ENCODE measurements at places on chromosomes 6 and 20.
A peak's percentile ranks its signal among the peaks of the same experiment; 100 is the strongest.

DNA sequence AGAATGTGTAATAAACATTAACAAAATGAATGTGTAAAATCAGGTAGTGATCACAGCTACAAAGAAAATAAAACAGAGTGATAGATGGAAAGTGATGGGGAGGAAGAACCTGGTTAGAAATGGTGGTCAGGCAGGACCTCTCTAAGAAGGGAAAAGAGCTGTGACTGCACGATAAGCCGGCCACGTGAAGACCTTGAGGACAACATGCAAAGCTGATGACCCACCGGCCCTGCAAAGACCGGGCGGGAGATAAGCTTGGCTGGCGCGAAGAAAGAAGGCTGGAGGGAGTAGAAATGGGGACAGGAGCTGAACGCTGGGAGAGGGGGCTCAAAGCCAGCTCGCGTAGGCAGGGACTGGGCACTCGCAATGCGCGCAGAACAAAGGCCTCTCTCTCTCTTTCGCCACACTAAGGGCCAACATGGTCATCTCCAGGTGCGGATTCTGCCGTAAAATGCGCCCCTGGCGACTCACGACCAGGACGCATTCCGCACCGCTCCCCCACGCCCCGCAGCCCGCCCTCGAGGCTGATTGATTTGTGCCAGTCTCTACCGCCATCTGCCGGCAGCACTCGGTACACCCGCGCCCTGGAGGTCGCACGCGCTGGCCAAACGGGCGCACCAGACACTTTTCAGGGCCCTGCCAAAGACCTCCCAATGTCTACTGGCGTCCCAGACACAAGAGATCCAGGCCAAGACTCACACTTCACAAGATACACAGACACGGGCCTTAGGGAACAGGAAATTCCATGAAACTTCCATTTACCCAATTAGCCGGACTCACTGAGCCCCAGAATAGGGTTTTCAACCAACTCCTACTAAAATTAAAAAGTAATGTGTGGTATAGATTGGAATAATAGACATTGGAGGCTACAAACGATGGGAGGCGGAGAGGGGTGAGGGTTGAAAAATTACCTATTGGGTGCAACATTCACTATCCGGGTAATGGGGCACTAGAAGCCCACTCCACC is 9.4 kb downstream of the DEFB132 start:
- DNase-seq = peak; percentile 89

GRCh38 chr20:10710991-10711775 is 37.4 kb upstream of the JAG1 start:
- no peak for DNase-seq

GRCh38 chr6:52049252-52050050 is 38.0 kb downstream of the PKHD1 start:
- DNase-seq = peak; percentile 3

DNA sequence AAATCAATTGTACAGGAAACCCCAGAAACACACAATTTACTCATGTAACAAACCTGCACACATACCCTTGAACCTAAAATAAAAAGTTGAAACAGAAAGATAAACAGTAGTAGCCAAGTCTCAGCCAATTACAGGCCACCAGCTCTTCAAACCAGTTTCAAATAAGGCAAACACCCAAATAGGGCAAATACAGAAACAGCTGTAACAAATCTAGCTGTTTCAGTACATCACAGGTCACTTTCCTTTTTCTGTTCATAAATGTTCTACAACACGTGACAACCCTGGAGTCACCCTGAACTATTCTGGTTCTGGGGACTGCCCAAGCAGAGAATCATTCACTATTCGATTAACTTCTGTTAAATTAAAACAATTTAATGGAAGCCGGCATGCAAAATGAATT is 329.0 kb downstream of the GJA1 start:
- no peak for DNase-seq

- DNase-seq = no peak
These were observed 377.7 kb downstream of the THBS2 start for GRCh38 chr6:168875811-168876576.

GRCh38 chr6:64155063-64155462 is 519.5 kb downstream of the PHF3 start:
- no peak for DNase-seq

- DNase-seq = no peak
These were observed 13.7 kb downstream of the TAB2 start for GRCh38 chr6:149331043-149331807.

- no peak for DNase-seq
These were observed 15.2 kb downstream of the MAPRE1 start for GRCh38 chr20:32834972-32835371.

- DNase-seq = no peak
These were observed 64.8 kb upstream of the BEND6 start for GRCh38 chr6:56890066-56890465.

GRCh38 chr6:142617158-142617557 is 315.4 kb downstream of the ADGRG6 start:
- DNase-seq = no peak

- DNase-seq = no peak
These were observed 77.5 kb downstream of the TXNDC5 start for GRCh38 chr6:7832904-7833750.

DNA sequence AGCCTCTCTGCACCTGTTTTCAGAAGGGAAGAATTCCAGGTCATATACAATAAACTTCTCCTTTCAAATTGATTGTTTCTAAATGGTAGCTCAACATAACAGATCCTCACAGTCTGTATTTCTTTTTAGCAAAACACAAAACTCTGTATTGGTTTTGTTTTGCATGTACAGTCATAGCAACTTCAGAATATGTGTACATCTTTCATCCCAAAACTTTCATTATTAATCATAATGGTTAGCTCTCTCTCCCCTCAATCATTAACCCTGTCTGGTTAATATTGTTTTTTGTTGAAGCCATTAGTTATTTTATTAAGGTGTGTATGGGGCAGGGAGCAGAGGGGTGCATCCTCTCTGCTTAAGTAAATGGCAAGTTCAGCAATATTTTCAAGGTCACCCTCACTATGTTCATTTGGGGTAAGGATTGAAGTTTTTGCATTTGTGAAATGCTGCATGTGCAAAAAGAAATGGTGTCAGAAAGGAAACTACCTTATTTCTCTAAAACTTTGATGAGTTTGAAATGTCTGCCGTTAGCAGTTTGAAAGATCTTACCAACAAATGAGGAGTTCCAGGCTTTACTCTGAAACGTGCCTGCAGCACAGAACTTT is 136.8 kb upstream of the BTBD3 start:
- DNase-seq = no peak

GRCh38 chr6:101108286-101108685 is 227.2 kb upstream of the ASCC3 start:
- DNase-seq = no peak

GRCh38 chr6:3328796-3329195 is 70.0 kb downstream of the PSMG4 start:
- DNase-seq = no peak

DNA sequence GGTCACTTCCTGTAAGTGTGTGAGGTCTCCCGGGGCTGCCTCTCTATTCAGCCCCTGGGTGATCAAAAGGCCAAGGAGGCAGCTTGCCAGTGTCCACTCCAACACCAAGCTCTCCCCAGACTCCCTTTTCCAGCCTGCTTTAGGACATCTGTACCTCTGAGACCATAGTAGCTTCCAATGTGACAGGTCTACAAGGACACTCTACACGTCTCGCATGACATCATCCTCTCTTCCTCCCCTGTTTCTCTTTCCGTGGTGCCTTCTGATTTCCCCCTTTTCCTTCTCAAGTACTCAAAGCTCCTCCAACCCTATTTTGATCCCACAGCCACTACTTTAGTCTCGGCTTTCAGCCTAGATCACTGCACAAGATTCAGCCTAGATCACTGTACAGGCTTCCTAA is 26.4 kb downstream of the HLA-F start:
- DNase-seq = no peak

GRCh38 chr6:1436334-1437306 is 47.2 kb downstream of the FOXF2 start:
- DNase-seq = peak; percentile 56

DNA sequence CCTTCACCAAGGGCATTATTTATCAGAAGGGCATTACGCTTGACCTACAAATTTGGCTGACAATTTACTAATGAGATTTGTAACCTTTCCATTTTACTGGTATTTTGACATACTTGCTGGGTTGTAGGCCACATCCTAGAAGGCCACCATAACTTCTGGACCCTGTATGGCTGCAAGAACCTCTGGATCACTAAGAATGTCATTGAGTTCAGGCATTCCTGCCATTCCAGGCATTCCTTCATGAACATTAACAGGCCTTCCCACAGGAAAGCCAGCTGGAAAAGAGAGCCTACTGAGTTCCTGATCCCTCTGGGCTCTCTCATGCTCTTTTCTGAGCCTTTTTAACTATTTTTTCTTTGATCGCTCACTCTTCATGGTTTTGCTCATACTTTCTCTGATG is 28.4 kb upstream of the SLC35A1 start:
- DNase-seq = no peak

GRCh38 chr20:45819466-45819865 is 7.0 kb downstream of the UBE2C start:
- DNase-seq = no peak

DNA sequence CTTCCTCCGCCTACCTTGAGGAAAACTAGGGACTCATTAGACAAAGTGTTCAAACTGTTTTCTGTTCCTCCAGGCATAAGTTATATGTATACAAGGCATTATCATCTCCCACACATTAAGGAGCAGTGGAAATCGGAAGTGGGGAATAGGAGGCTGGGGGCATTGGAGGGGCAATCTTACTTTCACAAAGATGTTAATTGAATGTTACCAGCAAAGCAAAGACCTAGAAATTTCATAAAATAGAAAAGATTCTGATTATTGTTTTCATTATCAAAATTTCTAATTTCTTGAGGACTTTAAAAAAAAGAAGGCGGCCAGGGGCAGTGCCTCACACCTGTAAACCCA is 501.7 kb upstream of the JARID2 start:
- DNase-seq = no peak

DNA sequence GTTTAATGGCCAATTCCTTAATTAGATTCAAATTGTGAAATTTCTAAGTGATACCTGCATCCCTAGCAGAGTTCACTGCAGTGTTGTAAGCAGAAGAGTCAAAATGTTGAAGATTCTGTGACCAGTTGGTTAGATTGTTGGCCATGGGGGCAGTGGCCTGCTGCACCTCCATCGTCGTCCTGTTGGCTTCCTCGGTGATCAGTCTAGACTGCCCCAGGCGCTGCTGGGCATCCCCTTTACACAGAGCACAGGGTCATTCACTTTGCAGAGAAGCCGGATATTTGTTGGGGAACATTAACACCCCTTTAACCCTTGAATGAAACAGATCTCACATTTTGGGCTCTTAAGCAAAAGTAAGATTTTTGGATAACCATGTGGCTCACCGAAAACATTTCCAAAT is 60.7 kb downstream of the FAM229B start:
- DNase-seq = no peak

DNA sequence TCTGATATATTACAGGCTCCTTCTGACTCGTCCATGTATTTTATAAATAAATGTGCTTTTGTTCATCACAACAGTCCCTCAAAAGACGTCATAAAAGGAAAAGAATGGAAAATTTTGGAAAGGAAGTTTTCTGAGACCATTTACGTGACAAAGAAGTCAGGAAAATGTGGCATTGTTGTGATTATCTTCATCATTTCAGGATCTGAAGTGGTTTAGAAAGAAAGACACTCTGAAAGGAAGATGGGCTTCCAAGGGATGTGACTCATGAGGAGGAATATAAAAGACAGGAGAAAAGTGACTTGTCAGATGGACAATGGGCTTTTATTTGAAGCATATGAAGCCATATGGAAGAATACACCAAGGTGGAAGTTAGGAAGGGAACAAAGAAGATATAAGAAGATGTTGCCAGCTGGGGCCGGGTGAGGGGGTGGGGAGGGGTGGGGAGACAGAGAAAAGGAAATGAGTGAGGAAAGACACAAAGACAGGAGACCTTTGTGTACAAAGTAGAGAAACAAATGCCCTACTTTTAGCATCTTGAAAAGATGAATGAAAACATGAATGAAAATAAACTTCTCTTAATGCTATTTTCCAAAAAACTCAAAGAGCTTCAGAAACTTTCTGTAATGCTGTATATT is 190.3 kb upstream of the PREP start:
- DNase-seq = no peak

DNA sequence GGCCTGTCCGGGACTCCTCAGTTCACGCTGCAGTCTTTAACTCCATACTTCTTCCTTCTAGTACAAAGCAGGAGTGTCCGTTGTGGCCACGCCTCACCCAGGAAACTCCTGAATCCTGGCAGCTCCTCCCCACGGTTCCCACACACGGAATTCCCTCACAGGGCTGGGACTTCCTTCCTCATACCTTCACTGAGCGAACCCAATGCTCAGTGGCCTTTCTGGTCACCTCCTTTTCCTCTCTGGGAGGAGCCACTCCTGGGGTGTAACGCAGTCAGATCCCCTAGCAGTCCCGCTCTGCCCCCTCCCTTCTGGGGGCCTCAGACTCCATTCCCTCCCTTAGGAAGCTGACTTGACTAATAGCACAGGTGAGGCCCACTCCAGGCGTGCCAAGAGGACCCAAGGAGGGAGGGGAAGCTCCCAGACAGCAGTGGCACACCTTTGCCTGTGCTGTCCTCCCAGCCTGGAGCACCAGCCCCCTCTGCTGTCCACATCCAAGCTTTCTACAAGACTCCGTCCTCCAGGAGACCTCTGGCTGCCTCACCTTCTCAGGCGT is at the start of gene SLC52A3:
Gene SLC52A3, minus strand, starts transcription at position 75 of the 553 bp plus-strand sequence. CDS start 2,726 bp downstream, outside the sequence.
- DNase-seq = no peak

- DNase-seq = no peak
These were observed 57.4 kb upstream of the EMILIN3 start for GRCh38 chr20:41424011-41424410.

DNA sequence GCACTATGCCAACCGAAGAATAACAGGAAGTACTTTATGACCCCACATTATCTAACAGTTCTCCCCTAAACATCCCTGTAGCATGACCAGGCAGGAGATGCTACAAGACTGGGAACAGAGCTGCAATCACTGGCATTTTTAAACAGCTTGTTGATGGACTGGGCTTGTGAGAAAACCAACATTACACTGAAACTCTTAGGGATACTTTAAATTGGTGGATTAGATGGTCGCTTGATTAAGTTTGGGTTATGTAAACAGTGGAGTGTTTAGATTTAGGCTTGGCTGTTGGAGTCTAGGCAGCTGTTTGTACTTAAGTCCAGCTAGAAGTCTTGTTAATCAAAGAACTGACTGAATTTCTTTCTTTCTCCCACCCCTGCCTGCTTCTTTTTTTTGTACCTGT is 234.1 kb upstream of the BMP2 start:
- no peak for DNase-seq

DNA sequence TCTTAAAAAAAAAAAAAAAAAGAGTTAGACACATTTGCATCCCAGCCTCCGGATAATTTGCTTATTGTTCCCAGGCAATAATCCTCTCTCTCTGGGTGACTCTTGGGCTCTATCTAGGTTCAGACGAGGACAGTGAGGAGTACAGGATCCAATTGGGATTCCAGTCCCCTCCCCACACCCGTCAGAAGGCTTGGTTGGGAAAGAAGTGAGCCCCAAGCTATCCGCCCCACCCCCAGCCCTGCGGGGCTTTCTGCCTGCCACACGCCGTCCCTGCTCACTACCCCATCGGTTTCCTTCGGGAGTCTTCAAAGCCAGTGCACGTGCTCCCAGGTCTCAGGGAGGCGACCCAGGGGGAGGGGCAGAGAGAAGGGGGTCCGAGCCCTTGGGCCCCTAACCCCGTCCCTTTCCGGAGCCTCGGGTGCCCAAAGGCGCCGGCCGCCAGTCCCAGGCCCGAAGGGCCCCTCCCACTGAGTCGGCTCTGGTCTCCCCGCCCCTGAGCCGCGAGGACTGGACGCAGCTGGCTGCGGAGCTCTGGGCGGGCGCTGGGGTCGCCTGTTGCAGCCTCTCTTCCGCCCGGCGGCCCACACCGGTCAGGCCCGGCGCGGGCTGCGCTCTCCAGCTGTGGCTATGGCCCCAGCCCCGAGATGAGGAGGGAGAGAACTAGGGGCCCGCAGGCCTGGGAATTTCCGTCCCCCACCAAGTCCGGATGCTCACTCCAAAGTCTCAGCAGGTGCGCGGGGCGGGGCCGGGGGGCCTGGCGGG is 2.5 kb downstream of the MYMX start:
- DNase-seq = peak; percentile 78

Data from GM19239 (cell line).